Fibroblast of the aortic adventitia (primary cell): ENCODE measurements at places on chromosomes 3 and 15.

DNA sequence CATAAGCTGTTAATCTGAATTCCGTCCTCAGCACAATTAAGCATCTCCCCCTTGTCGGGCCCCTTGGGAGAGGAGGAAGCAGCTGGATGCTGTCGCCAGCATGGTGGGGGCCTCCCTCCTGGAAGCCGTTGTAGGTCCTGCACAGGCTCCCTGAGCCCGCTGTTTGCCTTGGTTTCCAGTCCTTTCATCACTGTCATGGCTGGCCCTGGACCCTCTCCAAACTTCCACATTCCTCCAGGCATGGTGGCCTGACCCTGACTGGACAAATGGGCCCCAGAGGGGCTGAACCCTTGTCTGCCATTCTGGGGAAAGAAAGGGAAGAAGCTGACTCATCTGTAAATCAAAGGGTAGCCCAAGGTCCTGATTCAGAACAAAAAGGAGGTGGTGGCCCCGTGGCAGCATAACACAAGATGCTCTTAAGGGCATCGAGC lies 300.5 kb upstream of the LRRFIP2 start:
- no peak for DNase-seq

DNA sequence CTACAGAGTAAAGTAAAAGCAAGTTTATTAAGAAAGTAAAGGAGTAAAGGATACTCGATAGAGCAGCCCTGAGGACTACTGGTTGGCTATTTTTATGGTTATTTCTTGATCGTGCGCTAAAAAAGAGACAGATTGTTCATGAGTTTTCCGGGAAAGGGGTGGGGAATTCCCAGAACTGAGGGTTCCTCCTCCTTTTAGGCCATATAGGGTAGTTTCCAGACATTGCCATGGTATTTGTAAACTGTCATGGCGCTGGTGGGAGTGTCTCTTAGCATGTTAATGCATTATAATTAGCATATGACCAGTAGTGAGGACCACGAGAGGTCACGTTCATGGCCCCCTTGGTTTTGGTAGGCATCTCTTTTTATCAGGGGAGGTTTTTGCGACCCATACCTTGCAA lies 213.1 kb downstream of the OSBPL10 start:
- DNase-seq = no peak

GRCh38 chr15:41499109-41499851 lies 5.6 kb downstream of the ITPKA start:
- no peak for DNase-seq

- DNase-seq = no peak
Measured at GRCh38 chr3:150640256-150640655, 37.1 kb downstream of the SELENOT start.

GRCh38 chr3:189513281-189514117 lies 117.7 kb upstream of the TP63 start:
- DNase-seq = no peak

DNA sequence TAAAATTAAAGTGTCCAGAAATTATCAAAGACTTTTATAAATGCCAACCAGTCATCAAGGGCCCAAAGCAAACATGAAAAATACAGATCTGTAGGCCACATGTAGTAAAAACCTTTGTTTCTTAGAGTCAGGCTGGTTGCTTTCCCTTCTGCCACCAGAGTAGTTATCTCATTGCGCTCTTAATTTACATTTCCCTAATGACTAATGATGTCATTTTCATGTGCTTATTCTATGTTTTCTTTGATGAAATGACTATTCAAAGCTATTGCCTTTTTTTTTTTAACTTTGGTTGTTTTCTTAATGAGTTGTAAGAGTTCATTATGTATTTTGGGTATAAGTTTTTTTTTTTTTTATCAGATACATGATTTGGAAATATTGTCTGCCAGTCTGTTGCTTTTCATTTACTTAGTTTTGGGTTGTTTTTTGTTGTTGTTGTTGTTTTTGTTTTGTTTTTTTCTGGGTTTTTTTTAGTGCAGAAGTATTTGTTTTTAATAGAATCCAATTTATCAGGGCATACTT lies 140.6 kb downstream of the HCN4 start:
- DNase-seq = no peak

- no peak for DNase-seq
Measured at GRCh38 chr15:41462084-41462795, 31.4 kb upstream of the ITPKA start.

- peak; percentile 59 for DNase-seq
Measured at GRCh38 chr15:66287461-66288057, 5.8 kb upstream of the DIS3L start.
